ENCODE measurements at places on chromosomes 13 and 19.

- no peak for DNase-seq
These were observed 90.6 kb downstream of the KL start for GRCh38 chr13:33106656-33107360.

GRCh38 chr13:50126993-50127725 is 111.9 kb downstream of the KCNRG start:
- DNase-seq: no peak

- DNase-seq: no peak
These were observed 1.3 kb upstream of the RDH8 start for GRCh38 chr19:10011974-10012373.

GRCh38 chr13:41606646-41607045 is 149.3 kb downstream of the RGCC start:
- DNase-seq: no peak

DNA sequence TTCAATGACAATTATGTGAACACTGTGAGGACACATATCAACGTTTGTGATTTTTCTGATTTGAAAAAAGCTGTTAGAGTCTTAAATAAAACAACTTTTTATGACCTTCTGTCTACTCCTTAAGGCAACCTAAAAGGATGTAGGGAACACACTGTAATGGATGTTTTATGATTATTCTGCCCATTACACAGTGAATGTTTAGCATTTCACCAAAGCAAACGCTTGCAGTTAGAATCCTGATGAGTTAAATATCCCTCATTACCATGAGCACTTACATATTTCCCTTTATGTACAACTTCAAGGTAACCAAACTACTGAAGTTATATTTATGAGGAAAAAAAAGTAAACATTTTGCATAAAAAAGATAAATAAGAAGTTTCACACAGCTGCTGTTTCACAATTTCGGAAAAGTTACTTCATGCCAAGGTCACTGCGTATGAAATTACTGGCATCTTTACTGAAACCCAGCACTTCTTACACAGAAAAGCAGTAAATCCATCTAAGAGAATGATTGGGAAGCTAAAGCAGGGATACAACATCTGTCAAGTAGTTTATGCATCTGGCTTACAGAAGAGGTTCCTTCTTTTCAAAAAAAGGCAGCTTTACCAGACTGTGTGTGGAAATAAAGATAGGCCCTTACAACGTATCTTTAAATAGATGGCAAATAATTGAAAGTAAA is 733.7 kb upstream of the ATXN8OS start:
- no peak for DNase-seq

DNA sequence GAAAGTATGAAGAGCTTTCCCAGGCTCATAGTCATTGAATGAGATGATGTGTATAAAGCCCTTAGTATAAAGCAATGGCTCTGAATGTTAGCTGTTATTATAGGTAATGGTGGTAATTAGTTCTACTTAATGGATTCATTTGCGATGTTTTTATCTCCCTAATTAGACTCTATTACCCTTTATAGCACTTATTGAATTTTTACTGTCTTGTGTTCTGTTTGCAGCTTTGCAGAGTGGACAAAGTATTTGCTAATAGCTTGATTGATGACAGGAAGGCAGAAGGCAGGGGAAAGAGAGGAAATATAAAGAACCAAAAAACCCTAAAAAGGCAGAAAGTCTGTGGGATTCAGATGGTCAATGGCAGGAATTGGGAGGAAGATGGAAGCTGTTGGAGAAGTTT is 524.4 kb upstream of the SPRY2 start:
- no peak for DNase-seq

- DNase-seq: no peak
These were observed 19.4 kb upstream of the GSX1 start for GRCh38 chr13:27772651-27773425.

GRCh38 chr19:32309711-32310390 is 35.6 kb upstream of the ZNF507 start:
- DNase-seq: no peak

DNA sequence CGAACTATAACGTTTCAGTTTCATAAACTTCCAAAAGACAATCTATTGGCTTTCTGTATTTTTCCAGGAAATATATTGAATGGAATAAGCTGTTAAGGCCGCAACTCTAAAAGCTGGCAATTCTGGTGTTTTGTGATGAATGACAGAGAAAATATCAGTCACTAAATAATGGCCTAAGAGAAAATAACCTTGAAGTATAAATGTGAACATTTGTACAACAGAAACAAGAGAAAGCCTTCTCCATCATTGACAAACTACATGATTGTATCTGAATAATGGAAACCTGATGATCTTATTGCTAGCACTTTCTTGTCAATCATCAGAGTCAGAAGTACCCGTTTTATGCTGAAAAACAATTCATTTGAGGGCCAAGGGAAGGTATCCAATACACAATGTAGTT is 134.3 kb downstream of the TRPC4 start:
- DNase-seq: no peak

DNA sequence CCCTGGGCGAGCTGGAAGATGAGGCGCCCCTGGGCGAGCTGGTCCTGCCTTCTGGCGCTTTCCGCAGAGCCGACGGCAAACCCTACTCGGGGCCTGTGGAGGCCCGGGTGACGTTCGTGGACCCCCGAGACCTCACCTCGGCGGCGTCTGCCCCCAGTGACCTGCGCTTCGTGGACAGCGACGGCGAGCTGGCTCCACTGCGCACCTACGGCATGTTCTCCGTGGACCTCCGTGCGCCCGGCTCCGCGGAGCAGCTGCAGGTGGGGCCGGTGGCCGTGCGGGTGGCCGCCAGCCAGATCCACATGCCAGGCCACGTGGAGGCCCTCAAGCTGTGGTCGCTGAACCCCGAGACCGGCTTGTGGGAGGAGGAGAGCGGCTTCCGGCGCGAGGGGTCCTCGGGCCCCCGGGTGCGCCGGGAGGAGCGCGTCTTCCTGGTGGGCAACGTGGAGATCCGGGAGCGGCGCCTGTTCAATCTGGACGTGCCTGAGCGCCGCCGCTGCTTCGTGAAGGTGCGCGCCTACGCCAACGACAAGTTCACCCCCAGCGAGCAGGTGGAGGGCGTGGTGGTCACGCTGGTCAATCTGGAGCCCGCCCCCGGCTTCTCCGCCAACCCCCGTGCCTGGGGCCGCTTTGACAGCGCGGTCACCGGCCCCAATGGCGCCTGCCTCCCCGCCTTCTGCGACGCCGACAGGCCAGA is 6.3 kb downstream of the CILP2 start:
- DNase-seq: no peak

DNA sequence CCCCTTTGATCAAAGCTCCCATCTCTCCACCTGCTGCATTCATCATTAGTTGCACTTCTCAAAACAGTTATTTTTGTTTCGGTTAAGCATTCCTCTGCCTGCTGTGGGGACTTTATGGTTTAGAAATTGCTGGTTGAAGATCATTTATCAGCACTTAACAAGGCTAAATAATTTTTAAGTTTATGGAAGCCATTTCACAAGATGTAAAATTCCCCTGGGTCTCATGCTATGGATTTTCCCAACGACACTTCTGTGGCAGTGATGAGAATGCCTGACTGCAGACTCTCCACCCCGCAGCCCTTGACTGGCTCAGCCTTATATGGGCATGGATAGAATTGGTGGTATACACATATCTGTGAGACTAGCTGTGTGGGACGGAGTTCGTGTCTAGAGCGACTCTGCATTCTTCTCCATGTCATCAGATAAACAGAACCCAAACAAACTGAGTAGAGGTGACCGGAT is 52.8 kb downstream of the COL4A2 start:
- no peak for DNase-seq

DNA sequence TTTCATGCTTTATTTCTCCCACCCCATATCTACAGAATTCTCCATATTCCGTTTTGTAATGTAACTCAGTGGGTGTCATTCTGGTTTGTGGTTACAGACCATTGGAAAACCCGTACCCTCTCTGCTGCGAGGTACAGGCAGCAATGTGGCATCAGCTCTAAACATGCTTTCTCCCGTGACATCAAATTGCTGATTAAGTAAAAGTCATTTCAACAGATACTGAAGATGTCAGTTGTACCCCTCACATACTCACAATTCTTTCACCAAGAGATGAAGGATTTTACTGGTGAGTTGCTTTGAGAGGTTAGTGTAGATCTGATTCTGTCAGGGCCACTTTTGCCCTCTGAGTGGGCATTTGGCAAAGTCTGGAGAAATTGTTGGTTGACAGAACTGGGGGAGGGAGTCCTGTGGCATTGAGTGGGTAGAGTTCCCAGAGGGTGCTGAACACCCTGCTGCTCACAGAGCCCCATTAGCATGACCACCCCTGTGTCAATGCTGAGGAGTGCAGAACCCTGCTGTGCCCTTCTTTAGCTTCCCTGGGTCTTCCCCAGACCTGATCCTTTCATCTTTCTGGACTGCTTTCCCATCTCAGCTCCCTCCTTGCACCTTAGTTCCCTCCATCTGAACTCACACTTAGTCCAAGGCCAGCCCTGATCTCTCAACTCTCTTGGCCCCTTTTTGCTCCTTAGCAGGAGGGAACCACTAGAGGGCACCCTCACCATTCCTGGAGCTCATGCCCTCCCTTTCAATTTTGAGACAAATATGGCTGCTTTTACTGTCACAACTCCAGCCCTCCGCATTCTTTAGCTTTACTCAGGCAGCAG is 39.9 kb upstream of the CEACAM8 start:
- DNase-seq: no peak

GRCh38 chr13:112774829-112775565 is 85.2 kb downstream of the ATP11A start:
- no peak for DNase-seq

DNA sequence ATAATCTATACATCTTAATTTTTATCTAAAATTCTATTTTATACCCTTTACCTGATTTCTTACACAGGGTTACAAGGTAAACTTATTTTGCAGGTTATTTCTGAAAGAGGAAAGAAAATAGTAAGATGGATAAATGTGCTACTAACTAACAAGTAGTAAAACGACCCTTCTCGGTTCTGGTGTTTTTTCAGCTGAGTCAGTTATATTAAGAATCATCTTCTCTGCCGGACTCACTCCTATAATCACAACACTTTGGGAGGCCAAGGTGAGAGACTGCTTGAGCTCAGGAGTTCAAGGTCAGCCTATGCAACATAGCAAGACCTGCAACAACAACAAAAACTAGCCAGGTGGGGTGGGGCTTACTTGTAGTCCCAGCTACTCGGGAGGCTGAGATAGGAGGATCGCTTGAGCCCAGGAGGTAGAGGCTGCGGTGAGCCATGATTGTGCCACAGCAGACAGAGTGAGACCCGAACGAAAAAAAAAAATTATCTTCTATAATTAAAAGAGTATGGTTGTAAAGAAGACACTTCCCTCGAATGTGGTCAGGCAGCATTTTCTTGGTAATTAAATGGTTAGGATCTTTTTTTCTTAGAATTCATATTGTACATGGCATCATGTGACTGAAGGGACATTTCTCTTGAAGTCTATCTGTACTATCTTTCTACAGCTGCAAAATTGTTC is 27.9 kb upstream of the RCBTB2 start:
- no peak for DNase-seq

- DNase-seq: no peak
These were observed 1227.9 kb upstream of the SPRY2 start for GRCh38 chr13:81568824-81569223.

DNA sequence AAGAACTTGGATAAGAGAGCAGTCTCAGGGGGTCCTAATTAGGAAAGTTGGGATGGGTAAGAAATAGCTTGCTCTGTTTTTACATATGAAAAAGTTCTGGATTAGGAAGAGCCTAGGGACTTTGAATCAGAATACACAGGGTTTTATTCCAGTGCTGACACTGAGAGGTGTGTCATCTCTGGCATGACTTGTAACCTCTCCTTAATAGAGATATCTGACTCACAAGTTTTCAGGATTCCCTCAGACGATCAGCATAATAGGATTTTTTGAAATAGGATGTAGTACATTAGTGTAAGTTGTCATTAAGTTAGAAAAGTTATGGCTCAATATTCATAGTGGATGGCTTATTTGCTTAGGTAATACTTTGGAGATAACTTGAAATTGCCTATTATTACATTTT is 555.2 kb upstream of the MIR17HG start:
- DNase-seq: no peak

- no peak for DNase-seq
These were observed 19.3 kb downstream of the PPP1R12C start for GRCh38 chr19:55097864-55098715.

DNA sequence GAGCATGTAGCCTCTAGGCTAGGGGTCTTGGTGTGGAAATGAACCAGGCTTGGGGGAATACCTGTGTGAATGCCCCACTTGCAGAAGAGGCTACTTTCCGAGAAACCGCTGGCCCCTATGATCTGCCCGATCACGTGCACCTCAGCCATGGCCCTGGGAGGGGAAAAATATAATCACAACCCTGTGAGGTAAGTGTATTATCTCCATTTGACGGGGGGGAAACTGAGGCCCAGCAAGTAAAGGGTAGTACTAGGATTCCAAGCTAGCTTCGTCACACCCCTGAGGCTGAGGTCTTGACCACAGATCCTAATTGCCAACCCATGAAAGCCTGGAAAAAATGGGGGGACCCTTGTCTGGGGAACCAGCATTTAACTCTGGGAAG is 587 bp downstream of the B9D2 start:
- no peak for DNase-seq

DNA sequence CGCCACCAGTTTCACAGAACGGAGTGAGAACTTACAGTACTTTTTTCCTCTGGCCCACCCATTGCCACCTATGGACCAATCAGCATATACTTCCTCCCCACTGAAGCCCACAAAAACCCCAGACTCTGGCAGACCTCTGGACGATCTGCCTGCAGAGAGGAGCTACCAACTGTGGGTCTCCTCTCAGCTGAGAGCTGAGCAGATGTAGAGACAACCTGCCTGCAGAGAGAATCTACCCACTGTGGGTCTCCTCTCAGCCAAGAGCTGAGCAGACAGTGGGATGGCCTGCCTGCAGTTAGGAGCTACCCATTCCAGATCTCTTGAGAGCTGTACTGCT is 69.7 kb downstream of the PIBF1 start:
- DNase-seq: no peak

GRCh38 chr19:45601115-45601514 is 897 bp downstream of the GPR4 start:
- DNase-seq: no peak

DNA sequence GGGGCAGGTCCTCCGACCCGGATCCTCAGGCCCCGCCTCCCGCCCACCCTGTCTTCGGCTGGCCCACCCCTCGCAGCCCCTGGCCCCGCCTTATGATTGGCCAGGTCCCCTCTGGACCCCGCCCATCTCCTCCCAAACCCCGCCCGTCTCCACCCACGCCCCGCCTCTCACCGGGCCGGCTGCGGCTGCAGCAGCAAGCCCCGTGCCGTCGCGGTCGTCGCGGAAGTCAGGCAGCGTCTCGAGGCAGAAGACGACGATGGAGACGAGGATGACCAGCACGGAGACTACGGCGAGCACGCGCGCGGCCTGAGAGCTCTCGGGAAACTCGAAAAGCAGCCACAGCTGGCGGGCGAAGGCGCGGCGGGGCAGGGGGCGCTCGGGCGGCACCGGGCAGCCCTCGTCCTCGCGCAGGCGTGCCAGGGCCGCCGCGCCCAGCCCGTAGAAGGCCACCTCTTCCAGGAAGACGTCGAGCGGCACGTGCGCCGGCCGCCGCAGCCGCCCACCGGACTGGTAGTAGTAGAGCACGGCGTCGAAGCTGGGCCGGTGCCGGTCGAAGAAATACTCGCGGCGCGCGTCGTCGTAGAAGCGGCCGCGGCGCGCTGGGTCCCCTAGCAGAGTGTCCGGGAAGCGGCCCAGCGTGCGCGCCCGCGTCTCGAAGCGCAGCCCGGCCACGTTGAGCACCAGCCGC is 495 bp downstream of the KCNA7 start:
- no peak for DNase-seq

All from thoracic aorta (tissue), 2 donors.